ENCODE measurements at places on chromosomes 1 and 21.

GRCh38 chr1:42779725-42780124 lies 5.1 kb upstream of the TMEM269 start:
- no peak for DNase-seq

GRCh38 chr1:100657876-100658715 lies 61.4 kb upstream of the VCAM1 start:
- no peak for DNase-seq

DNA sequence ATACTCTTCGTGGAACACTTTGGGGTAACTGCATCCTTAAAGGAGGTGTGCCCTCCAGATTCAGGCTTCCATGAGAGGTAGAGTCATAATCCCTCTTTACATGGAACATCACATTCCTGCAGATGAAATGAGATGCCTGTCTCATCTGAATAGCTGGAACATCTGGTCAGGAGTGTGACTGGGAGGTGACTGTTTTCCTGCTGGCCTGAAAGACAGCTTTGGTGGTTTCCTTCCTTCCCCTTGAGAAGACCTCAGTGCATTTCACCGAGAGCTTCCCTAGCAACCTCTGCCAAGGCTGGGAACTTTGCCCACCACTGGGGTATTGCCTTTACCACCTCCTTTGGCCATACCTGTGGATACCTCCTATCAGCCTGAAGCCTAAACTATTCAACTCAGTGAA lies 46.7 kb upstream of the GUCA2A start:
- DNase-seq: no peak

DNA sequence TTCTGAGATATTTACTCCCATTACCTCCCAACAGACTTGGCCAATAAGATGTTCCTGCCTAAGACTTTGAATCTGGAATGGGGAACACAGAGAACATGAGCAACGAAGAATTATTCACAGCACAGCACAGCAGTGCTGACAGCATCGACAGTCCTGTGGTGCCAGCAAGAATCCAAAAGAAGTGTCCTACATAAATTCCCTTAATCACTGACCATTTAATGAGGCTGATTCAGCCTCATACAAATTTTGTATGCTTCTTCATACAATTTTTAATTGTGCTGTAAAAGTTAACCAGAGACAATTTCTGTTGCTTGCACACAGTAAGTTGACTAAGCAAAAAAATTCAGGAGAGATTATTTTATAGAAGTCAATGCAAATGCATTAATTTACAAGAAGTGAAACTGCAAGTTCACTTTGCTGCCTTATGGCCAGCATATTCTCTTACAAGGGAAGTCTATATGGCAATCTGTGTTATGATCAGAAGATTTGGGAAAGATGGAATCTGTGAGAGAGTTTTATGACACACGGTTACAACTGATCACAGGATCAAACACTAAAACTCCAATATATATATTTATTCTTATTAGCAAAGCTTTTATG lies 855.9 kb downstream of the LTN1 start:
- no peak for DNase-seq

GRCh38 chr1:162976628-162977027 lies 92.5 kb upstream of the RGS4 start:
- no peak for DNase-seq

DNA sequence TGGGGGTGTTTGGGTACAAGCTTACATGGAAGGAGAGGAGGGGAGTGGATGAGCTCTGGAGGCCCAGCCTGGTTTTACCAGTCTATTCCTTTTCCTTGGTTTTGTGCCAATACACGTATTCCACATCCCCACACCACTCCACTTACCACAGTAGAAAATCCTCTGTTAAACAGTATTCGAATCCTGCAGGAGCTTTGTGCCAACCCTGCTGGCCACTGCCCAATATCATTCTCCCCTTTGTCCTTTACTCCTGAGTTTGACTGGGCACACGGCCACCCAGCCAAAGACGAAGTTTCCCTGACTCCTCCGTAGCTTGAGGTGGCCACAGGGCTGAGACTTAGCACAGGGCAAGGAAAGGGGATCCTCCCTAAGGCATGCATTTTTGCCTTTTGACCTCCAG lies 61.6 kb downstream of the TMCO4 start:
- no peak for DNase-seq

DNA sequence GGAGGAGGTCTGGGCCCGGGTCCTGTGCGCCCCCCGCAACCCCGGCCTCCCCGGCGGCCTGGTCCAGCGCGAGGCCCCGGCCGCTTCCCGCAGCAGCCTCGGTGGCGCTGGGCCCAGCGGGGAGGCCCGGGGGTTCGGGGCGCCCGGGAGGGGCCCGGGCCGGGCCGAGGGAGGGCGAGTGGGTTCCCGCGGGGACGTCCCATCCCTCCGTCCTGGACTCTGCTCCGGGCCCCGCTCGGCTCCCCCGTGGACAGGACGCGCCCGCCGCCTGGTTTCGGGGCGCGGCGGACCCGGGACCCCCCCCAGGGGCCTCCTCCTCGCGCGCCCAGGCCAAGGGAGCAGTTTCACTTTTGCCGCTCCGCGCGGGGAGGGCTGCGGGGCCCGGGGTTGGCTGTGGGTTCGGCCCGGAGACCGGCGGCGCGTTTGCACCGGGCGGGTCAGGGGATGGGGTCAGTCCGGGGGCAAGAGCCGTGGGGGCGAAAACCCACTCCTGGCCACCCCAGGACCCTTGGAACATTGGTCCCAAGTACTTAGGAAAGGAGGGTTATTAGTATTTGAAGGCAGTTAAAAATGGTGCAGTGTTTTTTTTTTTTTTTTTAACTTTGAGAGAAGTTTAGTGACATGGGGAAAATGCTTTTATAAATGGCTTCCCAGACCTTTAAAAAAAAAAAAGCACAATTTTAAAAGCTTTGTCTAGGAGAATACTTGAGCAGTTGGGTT lies 677 bp downstream of the AGPAT3 start:
- DNase-seq: peak; percentile 35

DNA sequence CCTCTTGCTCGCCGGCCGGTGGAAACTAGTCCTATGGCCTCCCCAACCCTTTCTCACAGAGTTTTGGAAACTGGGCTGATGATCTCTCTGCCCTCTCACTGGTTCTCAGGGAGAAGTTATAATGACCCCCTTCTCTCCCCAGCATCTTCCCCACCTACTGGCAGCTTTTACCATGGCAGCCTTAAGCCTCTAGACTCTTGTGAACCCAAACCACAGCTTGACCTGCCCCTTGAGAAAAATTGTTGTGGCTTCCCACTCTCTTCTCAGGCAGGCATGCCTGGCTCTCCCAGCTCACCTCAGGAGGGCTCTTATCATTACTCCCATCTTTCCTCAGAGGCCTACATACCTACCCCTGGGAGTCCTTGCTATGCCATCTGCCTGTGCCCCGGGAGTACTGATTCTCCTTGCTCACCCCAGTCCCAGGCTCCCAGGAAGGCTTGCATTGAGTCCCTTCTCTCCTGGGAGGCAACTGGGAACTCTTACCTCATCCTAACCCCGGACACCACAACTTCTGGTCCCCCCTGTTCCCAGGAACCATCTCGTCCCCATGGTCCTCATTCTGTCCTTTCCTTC lies 1.6 kb downstream of the NSUN4 start:
- no peak for DNase-seq

DNA sequence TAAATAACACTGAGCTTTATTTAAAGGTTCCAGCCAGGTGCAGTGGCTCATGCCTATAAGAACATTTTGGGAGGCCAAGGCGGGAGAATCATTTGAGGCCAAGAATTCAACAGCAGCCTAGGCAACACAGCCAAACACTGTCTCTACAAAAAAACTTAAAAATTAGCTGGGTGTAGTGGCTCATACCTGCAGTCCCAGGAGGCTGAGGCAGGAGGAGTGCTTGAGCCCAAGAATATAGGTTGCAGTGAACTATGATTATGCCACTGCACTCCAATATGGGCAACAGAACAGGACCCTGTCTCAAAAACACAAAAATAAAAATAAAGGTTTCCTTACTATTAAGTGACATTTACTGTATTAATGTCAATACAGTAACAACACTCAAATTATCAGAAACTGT lies 2.1 kb downstream of the TAF12 start:
- no peak for DNase-seq

DNA sequence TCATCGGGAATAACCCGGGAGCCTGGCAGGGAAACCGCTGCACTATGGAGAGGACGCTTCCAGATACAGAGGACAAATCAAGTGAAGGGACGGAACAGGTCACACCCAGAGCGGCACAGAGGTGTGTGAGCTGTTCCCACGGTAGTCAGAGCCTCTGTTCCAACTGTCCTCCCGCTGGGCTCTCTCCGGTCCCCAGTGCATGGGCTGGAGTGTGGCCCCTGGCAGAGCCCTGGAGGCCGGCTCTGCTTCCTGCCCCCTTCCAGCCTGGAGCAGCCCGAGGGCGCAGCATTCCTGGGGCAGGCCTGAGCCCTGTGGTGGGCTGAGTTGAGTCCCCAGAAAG lies 11.9 kb upstream of the ZBTB21 start:
- DNase-seq: no peak

GRCh38 chr1:235122348-235122747 lies 6.3 kb downstream of the TOMM20 start:
- no peak for DNase-seq

- DNase-seq: no peak
These were observed 623 bp downstream of the PTPRF start for GRCh38 chr1:43531107-43531905.

DNA sequence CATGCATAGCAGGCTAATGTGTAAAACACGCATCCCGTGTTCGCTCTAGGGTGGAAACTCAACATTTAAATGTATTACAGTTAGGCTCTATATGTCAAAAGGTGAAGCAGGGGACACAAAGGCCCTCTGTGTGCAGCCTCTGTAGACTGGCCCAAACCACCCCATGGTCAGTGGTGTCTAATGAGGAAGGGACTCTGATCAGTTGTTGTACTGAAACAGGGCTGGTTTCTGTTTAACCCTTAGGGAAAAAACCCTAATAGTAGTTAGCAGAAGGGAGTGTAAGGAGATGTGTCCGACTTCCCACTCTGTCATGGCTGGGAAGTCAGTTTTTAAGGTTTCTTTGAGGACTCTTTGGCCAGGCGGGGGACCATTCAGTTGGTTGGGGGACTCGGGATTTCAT lies 21.5 kb upstream of the CD2 start:
- DNase-seq: no peak

DNA sequence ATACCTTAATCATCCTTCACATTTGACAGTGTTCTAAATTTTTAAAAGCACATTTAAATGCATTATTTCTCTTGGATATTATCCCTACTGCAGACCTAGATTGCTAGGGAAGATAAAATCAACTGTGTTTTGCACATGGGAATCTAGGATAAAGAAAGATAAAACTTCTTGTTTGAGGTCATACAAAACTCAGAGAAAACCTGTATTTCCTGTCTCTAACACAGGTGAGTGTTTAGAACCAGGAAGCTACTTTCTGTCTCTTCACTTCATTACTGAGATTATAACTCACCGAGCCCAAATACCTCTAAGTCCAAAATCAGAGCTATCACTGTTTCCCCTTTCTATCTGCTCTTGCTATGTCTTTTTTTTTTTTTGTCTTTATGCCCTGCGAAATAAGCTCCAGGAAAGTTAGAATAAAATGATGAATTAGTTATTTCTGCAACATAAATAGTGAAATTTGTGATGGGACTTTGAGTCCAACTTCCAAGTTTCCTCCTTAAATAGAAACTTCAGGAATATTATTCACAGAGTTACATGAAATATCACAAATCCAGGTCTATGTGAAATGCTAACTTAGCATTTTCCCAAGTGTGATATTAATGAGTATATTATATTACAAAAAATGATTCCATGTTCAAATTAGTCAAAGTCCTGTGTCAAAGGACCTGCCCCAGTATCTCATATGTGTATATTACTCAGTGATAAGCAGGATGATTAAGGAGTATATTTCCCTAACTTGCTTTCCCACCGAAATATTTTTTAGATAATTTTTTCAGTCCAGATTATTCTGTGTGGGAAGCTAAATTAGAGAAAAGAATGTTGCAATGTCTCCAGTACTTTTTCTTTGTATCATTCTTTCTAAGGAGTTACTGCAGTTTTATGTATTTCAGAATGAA lies 226.4 kb downstream of the PLA2G4A start:
- no peak for DNase-seq

GRCh38 chr1:26483980-26484379 lies 11.7 kb downstream of the HMGN2 start:
- DNase-seq: no peak

GRCh38 chr1:222918801-222919477 lies 104.1 kb downstream of the DISP1 start:
- DNase-seq: no peak

GRCh38 chr1:61992257-61992656 lies 202.4 kb upstream of the L1TD1 start:
- no peak for DNase-seq

DNA sequence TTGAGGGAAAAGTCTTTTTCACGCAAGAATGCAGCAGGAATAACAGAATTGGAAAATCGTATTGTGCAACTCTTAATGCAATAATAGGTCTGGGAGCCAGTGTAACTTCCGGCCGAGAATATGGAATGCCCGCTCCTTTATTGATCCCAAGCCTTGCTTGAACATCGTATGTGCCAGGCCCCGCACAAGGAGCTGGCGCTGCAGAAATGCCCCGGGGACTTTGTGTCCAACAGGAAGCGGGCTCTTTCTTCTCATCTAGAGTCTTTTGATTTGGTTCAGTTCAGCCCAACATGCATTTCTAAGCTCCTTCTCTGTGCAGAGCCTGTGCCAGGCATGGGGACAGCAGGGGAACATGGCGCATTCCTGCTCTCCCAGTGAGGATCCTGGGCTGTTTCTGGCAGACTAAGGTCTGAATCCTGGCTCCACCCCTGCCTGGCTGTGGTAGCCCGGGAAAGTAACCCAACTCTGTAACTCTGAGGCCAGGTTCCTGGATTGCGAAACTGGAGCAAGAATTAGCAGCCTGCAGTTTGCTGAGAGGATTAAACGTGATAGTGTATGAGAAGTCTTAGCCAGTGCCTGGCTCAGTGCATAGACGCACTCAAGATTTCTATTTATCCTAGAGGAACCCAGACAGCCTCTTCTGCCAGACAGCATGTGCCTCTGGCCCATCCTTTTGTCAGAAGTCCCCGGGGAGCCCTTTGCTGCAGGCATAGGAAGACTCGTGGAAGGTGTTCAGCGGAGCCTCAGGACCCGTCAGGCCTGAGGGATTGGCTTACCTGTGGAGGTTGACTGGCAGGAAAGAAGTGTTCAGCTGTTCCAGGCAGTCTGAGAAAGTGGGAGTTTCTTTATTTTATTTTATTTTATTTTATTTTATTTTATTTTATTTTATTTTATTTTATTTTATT lies 987 bp upstream of the CDCP2 start:
- no peak for DNase-seq

DNA sequence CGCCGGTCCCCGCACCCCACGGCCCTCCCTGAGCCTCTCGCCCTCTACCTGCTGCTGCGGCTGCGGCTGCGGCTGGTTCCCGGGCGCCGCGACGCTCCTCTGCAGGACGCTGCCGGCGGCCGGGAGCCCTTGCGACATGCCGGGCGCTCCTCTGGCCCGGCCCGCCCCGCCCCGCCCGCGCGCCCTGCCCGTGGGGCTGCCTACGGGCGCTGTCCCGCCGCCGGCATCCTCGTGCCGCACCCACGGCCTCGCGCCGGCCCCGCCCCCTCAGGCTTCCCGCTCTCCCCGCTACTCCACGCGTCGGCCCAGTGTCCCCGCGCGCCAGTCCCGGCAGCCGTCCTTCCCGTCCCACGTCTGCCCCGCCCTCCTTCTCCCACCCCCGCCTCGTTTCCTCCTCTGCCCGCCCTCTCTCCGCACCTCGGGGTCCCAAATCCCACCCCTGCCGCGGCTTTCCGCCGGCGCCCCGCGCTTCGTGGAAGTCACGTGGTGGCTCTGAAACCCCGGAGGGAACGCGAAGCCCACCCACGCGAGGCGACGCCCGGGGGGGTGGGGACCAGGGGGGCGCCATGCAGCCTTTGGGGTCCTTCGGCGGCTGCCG lies at the start of gene BATF3:
Gene BATF3 (minus strand): TSS at position 216 of the 598 bp plus-strand sequence. CDS start 78 bp downstream, at position 138.
- no peak for DNase-seq

GRCh38 chr1:168555508-168556046 lies 11.8 kb upstream of the XCL2 start:
- DNase-seq: no peak
